GM03348 (cell line): ENCODE measurements at places on chromosomes 2 and 18.

GRCh38 chr2:128622955-128623620, 304.4 kb upstream of the HS6ST1 start:
- DNase-seq: no peak

- no peak for DNase-seq
Measured at GRCh38 chr2:187003611-187004010, 154.6 kb upstream of the ZSWIM2 start.

DNA sequence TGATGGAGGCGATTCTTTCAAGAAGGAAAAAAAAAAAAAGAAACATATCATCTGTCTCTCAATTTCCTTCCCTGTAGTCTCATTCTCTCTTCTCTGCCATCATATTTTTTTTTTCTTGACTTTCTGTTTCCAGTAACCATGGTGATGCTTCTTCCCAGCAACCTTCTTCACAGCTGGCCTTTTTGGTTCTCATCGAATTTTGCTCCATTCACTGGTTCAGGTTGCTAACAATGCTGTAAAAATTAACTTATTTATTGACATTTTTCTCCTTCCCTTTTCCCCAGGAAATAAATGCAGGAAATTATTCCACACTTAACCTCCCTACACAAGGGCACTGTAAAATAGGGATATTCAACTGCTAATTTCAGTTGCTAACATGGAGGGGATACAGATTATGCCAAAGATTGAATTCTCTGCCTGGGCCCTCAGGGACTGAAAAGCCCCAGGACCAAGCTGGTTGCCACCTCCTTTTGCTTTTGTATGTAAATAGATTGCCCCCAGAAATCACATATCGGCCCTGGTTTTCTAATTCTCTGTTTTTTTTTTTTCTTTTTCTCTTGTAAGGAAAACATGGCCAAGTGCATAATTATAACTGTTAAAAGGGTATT, 154.7 kb downstream of the MAP2 start:
- no peak for DNase-seq

DNA sequence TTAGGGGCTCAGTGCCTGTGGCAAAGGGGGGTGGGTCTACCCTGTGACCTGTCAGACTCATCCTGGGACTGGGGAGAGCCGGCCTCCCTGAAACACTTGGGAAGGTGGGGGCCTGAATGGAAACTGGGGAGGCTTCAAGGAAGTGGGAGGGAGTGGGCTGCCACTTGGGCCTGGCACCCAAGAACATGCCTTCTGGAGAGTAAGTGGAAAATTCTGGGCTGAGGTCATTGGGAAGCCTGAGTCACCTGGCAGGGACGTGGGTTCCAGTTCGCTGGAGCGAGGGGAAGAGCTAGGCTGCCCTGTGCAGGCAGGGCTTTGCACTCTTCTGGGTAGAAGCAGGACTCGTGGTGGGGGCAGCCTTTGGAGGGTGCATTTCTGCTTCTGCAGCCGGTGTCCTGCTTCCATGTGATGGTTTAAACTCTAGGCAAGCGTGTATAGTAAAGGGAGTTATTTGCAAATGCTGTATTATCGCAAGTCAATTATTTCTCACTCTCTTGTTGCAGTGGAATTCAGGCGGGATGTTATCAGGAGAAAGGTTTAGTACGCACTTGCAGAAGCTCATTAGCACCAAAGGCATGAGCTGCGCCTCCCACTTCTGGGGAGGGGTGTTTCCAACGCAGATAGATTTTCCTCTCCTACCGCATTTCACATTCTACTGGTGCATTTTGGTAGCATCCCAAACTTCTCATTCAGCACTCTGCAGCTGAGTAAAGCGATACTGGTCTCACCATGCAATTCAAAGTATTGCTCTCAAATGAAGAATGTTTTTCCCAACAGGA, 3.8 kb downstream of the LRRFIP1 start:
- no peak for DNase-seq

GRCh38 chr2:44954889-44955592, 13.5 kb downstream of the SIX3 start:
- DNase-seq: no peak

- DNase-seq: peak; percentile 9
Measured at GRCh38 chr18:67590571-67591141, 74.1 kb upstream of the DSEL start.

GRCh38 chr2:9517118-9517782, 38.4 kb downstream of the ADAM17 start:
- no peak for DNase-seq

DNA sequence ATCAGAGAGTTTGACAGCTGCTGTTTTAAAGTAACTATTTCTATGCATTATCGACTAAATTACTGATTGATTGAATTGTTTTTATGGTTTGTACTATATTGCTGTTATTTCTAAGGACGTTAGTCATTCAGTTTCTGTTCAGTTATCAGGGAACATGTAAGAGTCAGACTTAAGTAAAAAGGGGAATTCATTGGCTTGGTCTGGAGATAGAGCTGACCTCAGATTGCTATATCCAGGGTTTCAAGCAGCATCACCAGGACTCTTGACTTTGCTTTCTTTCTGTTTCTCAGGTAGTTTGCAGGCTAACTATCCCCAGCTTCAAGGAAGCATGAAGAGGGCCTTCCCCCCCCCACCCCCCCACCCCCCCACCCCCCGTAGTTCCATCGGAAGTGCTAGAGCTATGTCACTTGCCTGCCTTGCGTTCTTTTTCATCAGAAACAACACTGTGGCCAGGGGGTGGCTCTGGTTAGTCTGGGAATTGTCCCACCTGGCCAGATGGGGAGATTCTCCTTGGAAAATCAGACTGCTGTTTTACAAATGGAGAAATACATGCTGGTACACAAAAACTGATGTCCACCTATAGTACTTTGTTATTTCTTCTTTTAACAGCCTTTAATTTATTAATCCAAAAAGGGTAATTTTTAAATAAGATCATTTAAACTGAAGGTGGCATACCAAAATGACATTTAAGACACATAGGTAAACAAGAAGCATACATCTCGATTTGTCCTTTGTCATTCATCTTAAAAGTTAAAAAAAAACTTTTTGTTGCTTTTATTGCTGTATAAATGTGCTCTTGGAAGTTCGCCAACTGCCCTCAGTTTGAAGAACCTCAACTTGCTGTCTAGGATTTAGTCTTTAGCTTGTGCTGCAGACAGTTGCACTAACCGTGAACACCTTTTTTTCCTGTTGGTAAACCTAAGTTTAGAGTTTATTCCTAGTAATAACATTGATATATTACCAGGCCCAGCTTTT, 9.4 kb downstream of the SMAD4 start:
- no peak for DNase-seq

DNA sequence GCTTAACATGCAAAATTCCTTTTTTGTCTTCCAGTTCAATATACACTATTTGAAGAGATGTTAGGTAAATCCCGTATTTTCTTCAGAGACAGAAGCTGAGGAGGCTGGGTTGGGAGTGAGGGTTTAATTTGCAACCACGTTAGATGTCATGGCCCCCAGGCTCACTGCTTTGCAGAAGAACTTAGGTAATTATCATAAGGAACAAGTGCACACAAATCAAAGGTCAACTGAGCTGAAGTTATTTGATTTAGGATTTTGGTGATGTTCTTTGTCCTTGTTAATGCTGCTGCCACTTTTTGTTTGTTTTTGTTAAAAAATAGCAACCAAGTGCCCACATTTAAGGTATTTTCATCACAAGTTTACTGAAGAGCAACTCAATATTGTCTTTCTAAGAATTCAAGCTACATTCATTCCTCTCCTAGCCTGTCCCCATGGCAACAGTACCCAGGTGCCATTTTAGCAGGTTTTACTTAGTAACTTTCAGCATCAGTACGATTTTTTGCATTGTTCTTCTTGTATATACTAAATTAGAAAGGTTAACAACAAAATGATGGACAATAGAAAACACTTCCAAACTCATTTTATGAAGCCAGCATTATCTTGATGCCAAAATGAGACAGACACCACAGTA, 62.9 kb upstream of the NDUFV2 start:
- no peak for DNase-seq

DNA sequence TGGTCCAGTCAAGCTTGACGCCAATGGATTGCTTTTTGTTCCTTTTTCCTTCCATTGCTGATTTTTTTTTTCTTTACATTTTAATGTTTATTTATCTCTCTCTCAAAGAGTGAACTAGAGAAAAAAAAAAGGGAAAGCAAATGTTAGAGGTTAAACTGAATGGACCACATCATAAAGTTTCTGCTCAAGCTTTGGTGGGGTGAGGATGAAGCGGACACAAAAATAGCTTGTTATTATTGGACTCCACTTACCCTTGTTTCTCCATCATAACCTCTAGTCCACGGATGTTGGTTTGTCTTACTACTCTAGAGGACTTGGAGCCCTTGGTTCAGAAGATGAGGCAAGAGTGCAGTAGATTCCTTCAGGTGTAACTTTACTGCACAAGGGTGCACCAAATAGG, 27.6 kb upstream of the CERS6 start:
- no peak for DNase-seq

- no peak for DNase-seq
Measured at GRCh38 chr18:12554796-12555388, 103.0 kb downstream of the SPIRE1 start.

DNA sequence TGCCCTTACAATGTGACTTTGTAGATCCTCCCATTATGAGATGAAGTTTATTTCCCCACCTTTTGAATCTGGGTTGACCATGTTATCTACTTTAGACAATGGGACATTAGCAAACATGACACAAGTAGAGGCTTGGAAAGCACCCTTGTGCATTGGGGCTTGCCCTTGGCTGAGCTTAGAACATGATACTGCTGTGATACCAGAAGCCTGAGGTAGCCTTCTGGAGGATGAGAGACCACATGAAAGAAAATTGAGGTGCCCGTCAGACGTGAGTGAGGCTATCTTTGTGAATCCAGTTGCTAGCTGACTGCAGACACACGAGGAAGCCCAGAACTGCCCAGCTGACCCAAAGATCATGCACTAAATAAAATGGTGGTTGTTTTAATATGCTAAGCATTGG, 341.2 kb downstream of the CYP26B1 start:
- DNase-seq: no peak

DNA sequence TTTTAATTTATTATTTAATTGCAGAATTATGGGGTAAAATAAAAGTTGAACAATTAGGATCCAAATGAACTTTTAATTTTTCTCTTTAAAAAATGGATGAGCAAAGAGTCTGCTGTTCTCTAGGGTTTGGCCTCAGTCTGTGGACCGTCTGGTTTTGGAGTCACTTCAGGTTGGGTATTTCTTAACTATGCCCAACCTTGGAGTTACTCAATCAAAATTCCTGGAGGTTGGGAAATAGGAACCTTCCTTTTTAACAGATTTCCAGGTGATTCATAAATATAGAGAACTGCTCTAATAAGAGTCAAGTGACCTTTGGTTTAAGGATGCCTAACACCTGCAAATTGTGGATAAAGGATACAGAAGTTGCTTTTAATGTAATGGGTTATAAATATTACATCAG, 241.5 kb upstream of the GCFC2 start:
- DNase-seq: no peak

DNA sequence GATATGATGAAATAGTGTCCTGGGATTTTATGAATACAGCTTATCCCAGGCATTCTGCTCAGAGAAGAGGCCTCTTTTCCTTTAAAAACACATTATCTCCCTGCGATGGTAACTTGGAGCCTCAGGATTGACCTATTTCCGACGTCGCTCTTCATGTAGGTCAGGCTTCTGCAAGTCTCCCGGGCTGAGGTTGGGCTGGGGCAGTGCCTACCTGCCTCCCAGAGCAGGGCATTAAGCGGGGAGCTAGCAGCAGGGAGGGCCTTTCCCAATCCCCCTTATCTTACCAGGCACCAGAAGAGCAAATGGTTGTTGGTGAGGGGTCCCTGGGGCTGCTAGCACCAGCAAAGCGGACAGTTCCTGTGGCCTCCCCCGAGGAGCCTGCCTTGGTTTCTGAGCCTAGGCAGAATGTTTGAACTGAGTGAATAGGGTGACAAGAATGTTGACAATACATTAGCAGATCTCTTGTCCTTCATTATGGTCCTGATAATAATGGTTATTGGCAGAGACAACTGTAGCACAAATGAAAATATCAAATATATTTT, 60.2 kb downstream of the TRPM8 start:
- no peak for DNase-seq

DNA sequence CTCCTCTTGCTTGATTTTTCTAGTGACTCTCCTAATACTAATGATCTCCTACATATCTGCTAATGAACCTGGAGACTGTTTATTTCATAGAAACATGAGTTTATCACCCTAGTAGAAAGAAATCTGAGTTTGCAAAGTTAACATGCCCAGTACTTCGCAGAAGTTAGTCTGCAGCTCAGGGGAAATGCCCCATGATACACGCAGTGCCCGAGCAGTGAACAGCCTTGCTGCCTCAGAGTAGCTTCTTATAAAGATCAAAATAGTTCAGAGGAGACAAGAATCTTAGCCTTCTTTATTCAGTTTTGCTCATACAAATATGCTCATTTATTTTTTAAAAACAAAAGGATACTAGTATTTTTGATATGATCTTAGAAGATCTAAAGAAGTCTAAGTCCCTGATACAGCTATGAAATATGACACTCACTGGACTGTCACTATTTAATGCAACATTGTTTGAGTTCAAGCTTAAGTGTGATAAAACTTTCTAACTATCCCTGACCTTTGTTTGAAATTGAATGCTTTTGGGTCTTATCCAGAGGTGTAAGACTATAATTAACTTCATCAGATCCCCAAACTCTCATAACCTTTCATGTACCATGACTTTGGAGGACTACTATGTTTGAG, 20.5 kb downstream of the FRZB start:
- DNase-seq: no peak

GRCh38 chr2:112184121-112184520, 45.9 kb downstream of the FBLN7 start:
- DNase-seq: no peak

DNA sequence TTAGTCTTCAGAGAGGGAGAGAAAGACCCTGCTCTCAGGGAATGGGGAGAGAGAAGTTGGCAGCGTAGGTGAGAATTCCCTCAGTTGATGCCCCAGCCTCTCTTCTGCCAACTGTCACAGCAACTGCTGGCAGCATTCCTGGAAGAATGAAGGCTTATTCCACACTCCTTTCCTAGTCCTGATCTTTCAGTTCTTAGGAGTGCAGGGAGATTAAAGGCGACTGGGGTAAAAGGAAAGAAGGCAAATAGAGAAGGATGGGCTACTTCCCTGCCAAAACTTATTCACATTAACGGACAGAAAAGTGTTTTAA, 65.9 kb upstream of the ACAA2 start:
- no peak for DNase-seq
